ENCODE measurements at places on chromosomes 16 and 17. TPM values are rescaled to one million over a fixed set of nuclear protein-coding genes. Genes with fewer than 3 reads are reported as not detected.

DNA sequence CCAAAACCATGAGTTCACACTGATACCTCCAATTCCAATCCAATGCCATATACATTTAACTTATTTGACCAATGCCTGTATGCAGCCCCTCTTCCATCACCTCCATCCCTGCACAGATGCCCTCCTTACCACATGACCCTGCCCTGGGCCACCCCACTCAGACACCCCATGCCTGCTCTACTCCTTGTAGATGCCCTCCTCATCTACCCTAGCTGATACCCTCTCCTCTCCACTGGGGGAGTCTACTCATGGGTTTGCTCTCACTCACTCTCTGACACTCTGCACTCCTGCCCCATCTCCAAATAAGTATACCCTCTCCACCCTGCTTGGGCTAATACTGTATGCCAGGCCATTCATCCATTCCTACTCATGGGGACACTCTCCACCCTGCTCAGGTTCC is 16.0 kb upstream of the CMTM4 start:
- no peak overlapping the region for H3K27ac ChIP-seq
- H3K27me3 ChIP-seq = no peaks in the 10 kb centered on the region
- H3K4me3 ChIP-seq = no peak overlapping the region
- H3K4me1 ChIP-seq = peaks cover 13% of the 10 kb centered on the region

DNA sequence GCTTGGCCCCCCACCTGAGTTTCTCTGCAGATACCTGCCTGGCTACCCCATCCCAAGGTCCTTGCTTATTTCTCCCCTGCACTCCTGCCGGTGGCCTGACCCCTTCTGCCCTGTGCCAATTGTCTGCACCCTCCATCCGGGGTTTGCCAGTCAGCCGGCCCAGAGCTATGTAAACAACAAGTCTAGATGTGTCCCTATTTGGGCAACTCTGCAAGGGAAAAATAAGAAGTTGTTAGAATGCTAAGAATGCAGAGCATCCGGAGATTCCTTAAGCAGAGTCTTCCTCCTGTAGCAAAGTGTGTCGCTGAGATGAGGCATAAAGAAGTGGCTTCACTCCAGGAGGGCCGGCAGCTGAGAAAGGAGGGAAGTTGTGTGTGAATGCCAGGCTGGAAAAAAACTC is 46.6 kb downstream of the RGS9 start:
- H3K4me1 ChIP-seq = no peaks in the 10 kb centered on the region
- peaks cover 59% of the 10 kb centered on the region for H3K27me3 ChIP-seq
- no peak overlapping the region for H3K27ac ChIP-seq

GRCh38 chr17:9205520-9206409 is 184.5 kb downstream of the NTN1 start:
- H3K27me3 ChIP-seq = no peaks in the 10 kb centered on the region
- no peak overlapping the region for H3K27ac ChIP-seq
- H3K36me3 ChIP-seq = no peaks in the 10 kb centered on the region
- H3K4me3 ChIP-seq = no peak overlapping the region
- no peak for DNase-seq
- H3K4me1 ChIP-seq = no peaks in the 10 kb centered on the region

Gene IGSF6
- total RNA-seq = 3.6 TPM

DNA sequence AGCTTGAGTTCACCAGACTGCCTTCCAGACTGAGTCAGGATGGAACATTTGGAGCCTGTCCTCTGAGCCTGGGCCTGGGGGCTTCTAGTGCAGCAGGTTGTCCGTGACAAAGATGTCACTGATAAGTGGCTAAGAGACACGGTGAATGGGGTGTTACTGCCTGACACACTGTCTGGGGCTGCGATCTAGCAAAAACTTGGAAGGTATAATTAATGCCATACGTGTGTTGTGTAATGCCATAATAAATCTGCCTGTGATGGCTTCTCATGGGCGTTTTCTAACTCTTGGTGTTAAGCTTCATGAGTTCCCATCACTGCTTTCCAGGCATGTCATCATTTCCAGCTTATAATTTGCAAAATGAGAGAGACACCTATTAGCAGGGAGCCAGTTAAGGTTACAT is 215.4 kb downstream of the UTP18 start:
- H3K27me3 ChIP-seq = peaks cover 32% of the 10 kb centered on the region
- no peaks in the 10 kb centered on the region for H3K36me3 ChIP-seq
- H3K27ac ChIP-seq = no peak overlapping the region
- H3K4me3 ChIP-seq = no peak overlapping the region
- no peak for DNase-seq

DNA sequence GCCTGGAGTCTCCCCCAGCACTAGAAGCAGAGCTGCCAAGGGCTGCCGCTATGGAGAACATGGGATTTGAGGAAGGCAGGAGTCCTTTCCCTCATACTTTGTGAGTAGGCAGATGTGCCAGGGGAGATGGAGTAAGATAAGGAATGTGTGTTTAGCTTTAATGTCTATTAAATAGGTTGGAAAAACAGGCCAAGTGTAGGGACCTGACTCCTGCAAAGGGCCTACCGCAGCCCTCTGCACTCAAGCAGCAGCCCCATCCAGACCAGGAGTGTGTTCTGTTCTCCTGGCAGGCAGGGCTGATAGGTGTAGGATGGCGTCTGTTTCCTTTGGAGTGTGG is 1.8 kb upstream of the MIF4GD start:
- H3K36me3 ChIP-seq = peaks cover 10% of the 10 kb centered on the region
- DNase-seq = no peak
- H3K27ac ChIP-seq = peak overlapping the region; percentile 97
- H3K27me3 ChIP-seq = no peaks in the 10 kb centered on the region

- peak overlapping the region; percentile 90 for H3K27ac ChIP-seq
- DNase-seq = no peak
- peaks cover 3% of the 10 kb centered on the region for H3K36me3 ChIP-seq
- H3K4me1 ChIP-seq = peaks cover 27% of the 10 kb centered on the region
- peak overlapping the region; percentile 60 for H3K4me3 ChIP-seq
Observed at GRCh38 chr17:82844796-82845162, 5.0 kb upstream of the ZNF750 start.

- peaks cover 90% of the 10 kb centered on the region for H3K4me1 ChIP-seq
- H3K27ac ChIP-seq = peak overlapping the region; percentile 74
- H3K4me3 ChIP-seq = peak overlapping the region; percentile 17
- DNase-seq = no peak
- H3K36me3 ChIP-seq = peaks cover 9% of the 10 kb centered on the region
Observed at GRCh38 chr17:78381601-78382232, 3.3 kb downstream of the PGS1 start.

GRCh38 chr16:73049091-73049490 is 1.2 kb upstream of the ZFHX3 start:
- H3K4me1 ChIP-seq = peaks cover 87% of the 10 kb centered on the region
- peak overlapping the region; percentile 94 for H3K4me3 ChIP-seq
- no peaks in the 10 kb centered on the region for H3K36me3 ChIP-seq
- H3K27ac ChIP-seq = peak overlapping the region; percentile 97
- no peaks in the 10 kb centered on the region for H3K27me3 ChIP-seq
- no peak for DNase-seq

Gene TRPV2
- total RNA-seq = 6.7 TPM

- no peaks in the 10 kb centered on the region for H3K27me3 ChIP-seq
- H3K4me3 ChIP-seq = no peak overlapping the region
- DNase-seq = no peak
Observed at GRCh38 chr16:81758376-81758775, 20.7 kb upstream of the PLCG2 start.

DNA sequence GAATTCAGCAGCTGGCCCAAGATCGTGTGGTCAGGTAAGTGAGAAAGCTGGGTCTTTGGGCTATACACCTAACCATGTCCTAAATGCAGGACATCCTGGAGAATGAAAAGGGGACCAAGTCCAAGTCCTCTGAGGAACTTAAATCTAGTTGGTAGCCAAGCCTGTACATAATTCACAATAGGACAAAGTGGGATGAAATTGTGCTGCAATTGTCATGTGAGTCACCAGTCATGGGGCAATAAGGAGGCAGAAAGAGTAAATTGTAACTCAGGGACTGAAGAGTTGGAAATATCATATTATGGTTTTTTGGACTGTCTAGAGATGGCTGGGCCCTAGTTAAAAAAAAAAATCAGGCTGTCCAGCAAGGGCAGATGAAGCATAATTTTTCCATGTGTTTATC is 202.6 kb downstream of the CYLD start:
- no peaks in the 10 kb centered on the region for H3K4me1 ChIP-seq
- peaks cover 21% of the 10 kb centered on the region for H3K27me3 ChIP-seq

Gene NPIPB6
- 1.1 TPM for total RNA-seq

GRCh38 chr16:77553130-77553529 is 118.3 kb upstream of the ADAMTS18 start:
- DNase-seq = no peak
- H3K4me3 ChIP-seq = no peak overlapping the region
- H3K36me3 ChIP-seq = no peaks in the 10 kb centered on the region
- H3K27ac ChIP-seq = no peak overlapping the region
- peaks cover 19% of the 10 kb centered on the region for H3K27me3 ChIP-seq
- H3K4me1 ChIP-seq = no peaks in the 10 kb centered on the region

DNA sequence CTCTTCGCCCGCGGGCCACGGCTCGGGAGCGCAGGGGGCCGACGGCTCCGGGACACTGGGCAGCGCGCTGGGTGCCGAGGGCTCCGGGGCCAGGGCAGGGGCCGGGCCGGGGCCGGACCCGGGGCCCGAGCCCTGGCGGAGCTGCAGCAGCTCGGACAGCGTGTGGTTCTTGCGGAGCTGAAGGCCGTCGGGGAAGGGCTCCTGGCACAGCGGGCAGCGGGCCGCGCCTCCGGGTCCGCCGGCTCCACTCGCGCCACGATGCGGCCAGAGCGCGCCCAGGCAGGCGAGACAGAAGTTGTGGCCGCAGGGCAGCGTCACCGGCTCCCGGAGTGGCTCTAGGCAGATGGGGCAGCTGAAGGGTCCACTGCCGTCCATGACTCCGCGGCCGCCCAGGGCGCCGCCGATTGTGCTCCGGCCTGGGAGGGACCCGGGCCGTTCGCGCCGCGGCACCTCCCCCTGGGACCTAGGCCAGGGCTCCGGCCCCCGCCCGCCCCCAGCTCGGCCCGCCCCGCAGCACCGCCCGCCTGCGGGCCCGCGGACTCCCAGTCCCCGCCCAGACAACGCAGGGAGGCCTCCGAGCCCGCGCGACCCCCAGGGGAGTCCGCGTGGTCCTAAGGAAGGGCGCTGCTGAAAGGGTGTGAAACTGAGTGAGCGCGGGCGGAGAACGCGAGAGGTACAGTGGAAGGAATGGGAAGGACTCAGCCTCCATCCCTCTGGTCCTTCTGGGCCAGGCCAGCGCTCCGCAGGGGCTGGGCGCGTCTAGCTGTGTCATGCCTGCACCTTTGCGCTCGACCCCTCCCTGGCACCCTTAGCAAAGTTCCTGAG is at the start of gene TRIM47:
Gene TRIM47, minus strand, starts transcription at position 408 of the 825 bp plus-strand sequence. Its CDS starts 33 bp downstream, at position 375.
- peak; percentile 80 for DNase-seq
- peak within 1 kb of the TSS; percentile 96 for H3K27ac ChIP-seq
- no peaks in the 10 kb centered on the region for H3K27me3 ChIP-seq
- H3K4me3 ChIP-seq = peak within 1 kb of the TSS; percentile 86
- peaks cover 28% of the 10 kb centered on the region for H3K36me3 ChIP-seq
- H3K4me1 ChIP-seq = peaks cover 58% of the 10 kb centered on the region

DNA sequence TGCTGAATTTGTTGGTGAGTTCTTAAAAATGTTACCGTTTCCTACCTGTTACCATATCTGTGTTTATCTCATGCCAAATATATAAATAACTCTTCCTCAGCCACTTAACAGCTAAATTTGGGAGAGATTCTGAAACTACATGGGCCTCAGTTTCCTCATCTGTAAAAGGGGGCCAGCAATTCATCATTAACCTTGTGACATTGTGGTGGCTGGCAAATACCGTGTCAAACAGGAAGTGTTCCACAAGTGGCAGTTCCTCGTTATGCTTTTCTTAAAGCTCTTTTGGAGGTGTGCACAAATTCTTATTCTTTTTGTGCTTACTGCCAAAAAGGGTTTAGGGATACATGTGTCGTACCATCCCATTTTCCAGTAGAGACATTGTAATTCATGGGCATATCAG is 220.4 kb upstream of the CACNG5 start:
- no peak overlapping the region for H3K4me3 ChIP-seq
- H3K27ac ChIP-seq = no peak overlapping the region
- H3K4me1 ChIP-seq = no peaks in the 10 kb centered on the region
- no peak for DNase-seq
- no peaks in the 10 kb centered on the region for H3K36me3 ChIP-seq

Gene P2RX5
- 18.3 TPM for total RNA-seq

Gene HASPIN
- 0.33 TPM for total RNA-seq

Gene TMC6
- 39.5 TPM for total RNA-seq

Gene KRT31
- total RNA-seq = not detected

GRCh38 chr16:3009568-3010390 is 2.9 kb upstream of the CLDN9 start:
- H3K27ac ChIP-seq = no peak overlapping the region
- no peak overlapping the region for H3K4me3 ChIP-seq
- peaks cover 4% of the 10 kb centered on the region for H3K4me1 ChIP-seq
- DNase-seq = no peak
- no peaks in the 10 kb centered on the region for H3K36me3 ChIP-seq

GRCh38 chr16:79154086-79154485 is 446.5 kb downstream of the MAF start:
- DNase-seq = no peak
- no peaks in the 10 kb centered on the region for H3K36me3 ChIP-seq
- no peak overlapping the region for H3K27ac ChIP-seq
- H3K4me1 ChIP-seq = no peaks in the 10 kb centered on the region

Gene SLC22A31
- total RNA-seq = not detected

Gene MYH2
- 0.33 TPM for total RNA-seq

Gene PABPN1L
- not detected for total RNA-seq

GRCh38 chr16:68535331-68535730 is 3.8 kb upstream of the ZFP90 start:
- H3K27me3 ChIP-seq = no peaks in the 10 kb centered on the region
- no peak for DNase-seq
- H3K4me1 ChIP-seq = peaks cover 24% of the 10 kb centered on the region
- no peaks in the 10 kb centered on the region for H3K36me3 ChIP-seq
- no peak overlapping the region for H3K4me3 ChIP-seq
- no peak overlapping the region for H3K27ac ChIP-seq

Gene DRC7
- not detected for total RNA-seq

DNA sequence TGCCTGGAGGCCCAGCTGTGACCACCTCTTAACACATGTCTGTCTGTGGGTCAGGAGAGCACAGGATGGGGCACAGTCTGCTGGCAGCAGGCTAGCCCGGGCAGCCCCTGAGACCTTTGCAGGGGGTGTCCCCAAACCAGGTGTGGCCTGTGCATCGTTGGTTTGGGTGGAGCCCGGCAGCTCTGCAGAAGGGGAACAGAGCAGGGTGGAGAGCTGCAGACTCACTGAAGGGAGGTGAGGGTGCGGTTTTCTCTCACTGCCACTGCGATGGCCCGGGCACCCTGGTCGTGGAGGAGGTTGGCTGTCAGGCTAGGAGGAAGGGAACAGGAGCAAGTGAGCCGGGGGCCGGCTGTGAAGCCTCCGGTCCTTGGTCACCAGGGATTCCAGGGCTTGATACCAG is 28.8 kb downstream of the NLRC3 start:
- H3K27ac ChIP-seq = peak overlapping the region; percentile 83
- no peaks in the 10 kb centered on the region for H3K27me3 ChIP-seq
- no peak overlapping the region for H3K4me3 ChIP-seq
- peaks cover 4% of the 10 kb centered on the region for H3K36me3 ChIP-seq

DNA sequence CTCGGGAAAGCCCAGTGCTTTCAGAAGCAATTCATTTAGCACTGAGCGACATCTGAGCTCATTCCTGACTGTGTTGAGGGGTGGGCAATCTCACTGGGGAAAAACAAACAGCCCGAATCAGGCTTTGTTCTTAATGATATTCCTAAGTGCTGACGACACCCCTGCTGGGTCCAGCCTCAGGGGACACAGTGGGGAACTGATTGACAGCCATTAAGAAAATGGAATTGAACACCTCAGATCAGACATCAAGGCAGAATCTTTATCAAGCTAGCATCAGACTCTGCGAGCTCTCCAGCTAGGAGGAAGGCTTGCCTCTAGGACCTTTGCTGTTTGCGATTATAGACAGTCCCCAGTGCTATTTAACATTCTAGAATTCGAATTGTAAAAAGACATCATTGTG is 22.5 kb upstream of the LYRM9 start:
- no peaks in the 10 kb centered on the region for H3K36me3 ChIP-seq
- H3K4me3 ChIP-seq = no peak overlapping the region
- peaks cover 1% of the 10 kb centered on the region for H3K4me1 ChIP-seq
- no peak overlapping the region for H3K27ac ChIP-seq
